Stimulated activated CD4-positive, alpha-beta T cell treated with anti-CD3 and anti-CD28 coated beads, Interleukin-2, amount 100 ng/mL, for 24 hours (primary cell): ENCODE measurements at places on chromosomes 1 and 21.
A peak's percentile ranks its signal among the peaks of the same experiment; 100 is the strongest.

- DNase-seq = no peak
Observed at GRCh38 chr1:18422076-18422777, 58.5 kb upstream of the KLHDC7A start.

- DNase-seq = no peak
Observed at GRCh38 chr1:221667504-221667903, 74.4 kb downstream of the DUSP10 start.

- DNase-seq = no peak
Observed at GRCh38 chr1:85406887-85407533, 57.9 kb downstream of the DDAH1 start.

- peak; percentile 69 for DNase-seq
Observed at GRCh38 chr1:115641762-115642167, at the start of gene VANGL1. TSS of gene VANGL1 (plus strand) at chr1:115641970. CDS start at chr1:115651414, 9,444 bp downstream.

DNA sequence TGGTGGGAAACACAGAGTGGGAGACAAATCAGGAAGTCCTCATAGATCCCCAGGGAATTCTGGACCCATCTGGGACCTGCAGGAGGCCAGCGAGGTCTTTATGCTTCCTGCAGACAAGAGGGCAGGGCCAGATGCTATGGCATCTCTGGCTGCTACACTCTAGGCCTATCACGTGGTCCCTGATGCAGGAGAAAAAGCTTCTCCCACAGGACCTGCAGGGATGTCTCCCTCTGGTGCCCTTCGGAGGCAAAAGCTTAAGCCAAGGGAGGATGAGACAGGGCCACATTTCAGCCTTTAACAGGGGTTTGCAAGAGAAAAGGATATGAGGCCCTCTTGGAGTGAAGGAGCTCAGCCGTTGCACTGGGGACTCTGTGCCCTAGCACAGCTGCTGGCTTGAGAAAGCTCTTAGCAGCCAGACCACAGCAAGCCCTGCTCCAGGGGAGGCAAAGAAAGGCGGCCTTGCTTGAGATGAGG is 243.0 kb downstream of the C1orf94 start:
- no peak for DNase-seq

GRCh38 chr1:178273707-178274410 is 180.0 kb downstream of the RASAL2 start:
- DNase-seq = no peak

DNA sequence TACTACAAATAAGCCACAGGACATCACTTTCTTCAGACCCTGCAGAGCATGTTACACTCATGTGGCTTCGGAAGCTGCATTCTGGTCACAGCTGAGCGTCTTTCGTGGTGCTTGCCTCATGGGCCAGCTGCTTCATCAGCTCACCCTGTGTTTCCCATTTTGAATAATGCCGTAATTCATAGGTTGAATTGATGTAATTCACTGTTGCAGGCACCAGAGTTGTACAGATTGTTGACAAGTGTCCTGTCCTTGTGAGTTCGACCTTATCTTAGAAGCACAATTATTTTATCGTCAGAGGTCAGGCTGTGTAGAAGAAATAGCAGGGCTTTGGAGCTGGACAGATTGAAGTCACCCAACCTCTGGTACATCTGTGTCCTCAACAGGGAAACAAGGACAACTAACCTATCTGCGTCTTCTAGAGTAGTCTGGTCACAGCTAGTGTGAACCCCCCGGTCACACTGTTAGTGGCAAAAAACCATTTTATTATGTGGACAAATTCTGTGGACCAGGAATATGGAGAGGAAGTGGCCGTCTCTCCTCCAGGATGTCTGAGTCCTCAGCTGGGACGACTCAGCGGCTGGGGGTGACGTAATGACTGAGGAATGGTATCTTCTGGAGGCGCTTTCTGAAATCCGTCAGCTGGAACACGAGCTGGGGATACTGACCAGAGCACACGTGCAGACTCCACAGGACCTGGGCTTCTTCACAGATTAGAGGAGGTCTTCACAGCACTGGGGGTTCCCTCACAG is 17.8 kb downstream of the PKNOX1 start:
- DNase-seq = no peak
